ENCODE measurements at places on chromosomes 3 and 15. TPM values are rescaled to one million over a fixed set of nuclear protein-coding genes. Genes with fewer than 3 reads are reported as not detected.

GMNC gene
- polyA plus RNA-seq: not detected

ZNF106 gene
- 13.4 TPM for polyA plus RNA-seq

DNA sequence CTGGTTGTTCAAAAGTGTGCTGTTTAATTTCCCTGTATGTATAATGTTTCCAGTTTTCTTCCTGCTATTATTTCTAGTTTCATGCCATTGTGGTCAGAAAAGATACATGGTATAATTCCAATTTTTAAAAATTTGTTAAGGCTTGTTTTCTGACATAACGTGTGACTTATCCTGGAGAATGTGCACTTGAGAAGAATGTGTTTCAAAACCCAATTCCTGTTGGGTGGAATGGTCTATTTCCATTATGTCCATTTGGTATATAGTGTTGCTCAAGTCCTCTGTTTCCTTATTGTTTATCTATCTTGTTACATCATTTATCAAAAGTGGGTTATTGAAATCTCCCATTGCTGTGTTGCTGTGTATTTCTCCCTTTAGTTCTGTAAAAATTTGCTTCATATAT, 215.4 kb downstream of the GREM1 start:
- DNase-seq: no peak

- peak; percentile 76 for DNase-seq
Measured at GRCh38 chr3:167978071-167978470, 117.7 kb downstream of the GOLIM4 start.

DNA sequence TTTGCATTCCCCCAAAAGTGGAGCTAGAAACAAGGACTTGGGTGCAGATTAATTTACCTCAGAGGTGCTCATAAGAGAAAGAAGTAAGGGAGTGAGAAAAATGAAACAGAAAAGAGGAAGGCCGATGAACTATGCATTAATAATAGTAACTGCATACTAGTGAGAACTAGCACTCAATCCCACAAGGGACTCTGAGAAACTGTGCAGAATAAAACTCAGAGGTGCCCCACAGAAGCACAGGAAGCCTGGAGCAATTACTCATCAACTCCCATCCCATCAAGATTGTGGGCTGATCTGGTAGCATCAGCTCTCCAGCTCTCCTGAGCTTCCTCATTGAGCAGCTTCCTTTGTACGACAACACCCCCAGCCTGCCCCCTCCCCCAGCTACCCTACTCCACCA, 50.8 kb downstream of the CLDN18 start:
- no peak for DNase-seq

Measured in stomach (tissue), 19 donors.